CD4-positive, alpha-beta T cell treated with Interleukin-4 for 1 hour (primary cell): ENCODE measurements at places on chromosomes 5 and 9.
A peak's percentile ranks its signal among the peaks of the same experiment; 100 is the strongest.

DNA sequence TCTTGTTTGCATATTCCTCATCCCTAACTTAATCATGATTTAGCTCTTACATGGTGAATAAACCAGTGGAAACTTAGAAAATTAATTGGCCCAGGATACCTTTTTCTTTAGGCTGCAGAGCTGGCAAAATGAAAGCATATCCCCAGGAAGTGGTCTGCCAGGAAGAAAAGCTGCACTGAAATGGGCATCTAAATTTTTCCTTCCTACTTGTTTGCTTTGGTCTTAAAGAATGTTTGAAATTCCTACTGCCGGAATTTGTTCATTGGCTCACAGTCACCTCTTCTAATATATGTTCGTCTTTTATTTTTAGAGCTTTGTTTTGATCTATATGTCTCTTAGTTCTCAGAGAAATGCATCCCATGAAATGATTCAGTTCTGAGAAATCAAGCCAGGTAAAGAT lies 113.2 kb upstream of the ELL2 start:
- no peak for DNase-seq

GRCh38 chr9:27791311-27791710 lies 218.0 kb upstream of the C9orf72 start:
- no peak for DNase-seq

DNA sequence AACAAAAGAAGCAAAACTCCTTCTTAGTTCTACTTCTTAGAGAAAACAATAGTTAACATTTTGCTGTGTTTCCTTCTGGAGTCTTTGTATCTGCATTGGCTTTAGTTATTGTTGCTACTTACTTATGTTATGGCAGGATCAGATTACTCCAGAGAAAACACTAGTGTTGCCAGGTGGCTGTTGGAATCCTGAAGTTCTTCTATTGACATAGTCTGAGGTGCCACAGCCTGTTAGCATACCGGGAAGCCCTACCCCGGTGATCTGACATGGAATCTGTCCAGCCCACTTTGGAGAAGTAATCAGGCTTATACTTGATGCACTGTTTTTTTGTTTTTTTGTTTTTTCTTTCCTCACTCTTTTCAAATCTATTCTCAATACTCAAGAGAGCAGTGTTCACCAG lies 68.5 kb upstream of the CEP78 start:
- no peak for DNase-seq

GRCh38 chr9:17216646-17217045 lies 81.8 kb downstream of the CNTLN start:
- DNase-seq, result no peak

DNA sequence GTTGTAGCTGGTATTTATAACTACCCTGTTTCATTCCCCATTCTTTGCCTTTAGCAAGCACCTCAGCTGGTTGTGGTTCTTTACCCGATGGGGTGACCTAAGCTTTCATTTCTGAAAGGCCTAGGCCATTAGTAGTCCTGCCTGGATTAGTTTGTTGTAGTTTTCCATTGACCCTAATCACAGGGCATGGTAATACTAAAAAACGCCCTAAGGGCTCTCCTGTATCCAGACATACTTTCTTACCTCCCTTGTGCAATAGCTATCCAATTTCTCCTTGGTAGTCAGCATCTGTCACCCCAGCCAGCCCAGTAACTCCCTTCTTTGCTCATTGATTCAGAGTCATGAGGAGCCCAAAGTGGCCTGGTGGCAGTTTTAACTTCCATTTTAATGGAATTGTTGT lies 24.0 kb downstream of the TMOD1 start:
- DNase-seq, result no peak

DNA sequence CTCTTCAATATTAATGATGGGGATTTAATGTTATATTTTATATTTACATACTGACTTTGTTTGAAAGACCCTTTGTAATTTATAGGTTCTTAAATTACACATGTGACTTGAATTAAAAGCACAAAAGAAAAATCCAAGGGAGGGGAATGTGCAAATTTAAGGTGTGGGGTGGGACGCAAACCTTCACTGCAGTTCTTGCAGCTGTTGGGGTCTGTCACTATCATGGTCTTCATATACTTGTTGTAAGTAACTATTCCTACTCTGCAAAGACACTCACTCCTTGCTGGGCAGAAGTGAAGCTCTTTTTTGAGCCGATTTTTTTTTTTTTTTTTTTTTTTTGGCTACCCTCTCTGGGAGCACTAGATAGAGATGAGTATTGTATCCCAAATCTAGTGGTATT lies 505.3 kb downstream of the ARHGEF28 start:
- no peak for DNase-seq

GRCh38 chr9:80875947-80876346 lies 813.4 kb downstream of the TLE1 start:
- no peak for DNase-seq

- no peak for DNase-seq
Measured at GRCh38 chr5:101531026-101531425, 627.9 kb upstream of the ST8SIA4 start.

DNA sequence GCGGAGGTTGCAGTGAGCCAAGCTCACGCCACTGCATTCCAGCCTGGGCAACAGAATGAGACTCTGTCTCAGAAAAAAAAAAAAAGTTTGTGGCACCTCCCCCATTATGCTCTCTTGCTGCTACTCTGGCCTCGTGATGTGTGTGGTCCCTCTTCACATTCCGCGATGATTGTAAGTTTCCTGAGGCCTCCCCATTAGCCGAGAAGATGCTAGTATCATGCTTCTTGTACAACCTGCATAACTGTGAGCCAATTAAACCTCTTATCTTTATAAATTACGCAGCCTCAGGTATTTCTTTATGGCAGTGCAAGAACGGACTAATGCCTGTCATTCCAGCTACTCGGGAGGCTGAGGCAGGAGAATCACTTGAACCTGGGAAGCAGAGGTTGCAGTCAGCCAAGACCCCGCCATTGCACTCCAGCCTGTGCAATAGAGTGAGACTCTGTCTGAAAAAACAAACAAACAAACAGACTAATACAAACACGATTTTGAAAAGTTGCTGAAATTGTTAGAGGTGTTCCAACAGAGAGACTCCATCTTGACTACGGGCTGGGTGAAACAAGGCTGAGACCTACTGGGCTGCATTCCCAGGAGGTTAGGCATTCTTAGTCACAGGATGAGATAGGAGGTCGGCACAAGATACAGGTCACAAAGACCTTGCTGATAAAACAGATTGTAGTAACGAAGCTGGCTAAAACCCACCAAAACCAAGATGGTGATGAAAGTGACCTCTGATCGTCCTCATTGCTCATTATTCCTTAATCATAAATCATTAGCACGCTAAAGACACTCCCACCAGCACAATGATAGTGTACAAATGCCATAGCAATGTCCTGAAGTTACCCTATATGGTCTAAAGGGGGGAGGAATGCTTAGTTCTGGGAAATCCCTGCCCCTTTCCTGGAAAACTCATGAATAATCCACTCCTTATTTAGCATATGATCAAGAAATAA lies 8.3 kb upstream of the AFF4 start:
- no peak for DNase-seq

- peak; percentile 36 for DNase-seq
Measured at GRCh38 chr9:91734371-91734981, 215.6 kb downstream of the ROR2 start.
